ENCODE measurements at places on chromosomes 4 and X. TPM values are rescaled to one million over a fixed set of nuclear protein-coding genes. Genes with fewer than 3 reads are reported as not detected.

PIN4 gene
- total RNA-seq = 6.5 TPM

TCEAL1 gene
- total RNA-seq = 18.1 TPM

AFM gene
- not detected for total RNA-seq

SMIM43 gene
- total RNA-seq = 1.2 TPM

RS1 gene
- not detected for total RNA-seq

BANK1 gene
- 0.14 TPM for total RNA-seq

GRIA3 gene
- 25.1 TPM for total RNA-seq

SH3TC1 gene
- total RNA-seq = 5.1 TPM

SSX2B gene
- not detected for total RNA-seq

EFHC2 gene
- total RNA-seq = 0.23 TPM

EPHA5 gene
- under 0.01 TPM for total RNA-seq

PLAC8 gene
- not detected for total RNA-seq

DCX gene
- total RNA-seq = not detected

KLB gene
- not detected for total RNA-seq

Measured in smooth muscle cell of the umbilical artery (primary cell).